ENCODE measurements at places on chromosomes 5 and 9.
A peak's percentile ranks its signal among the peaks of the same experiment; 100 is the strongest.

DNA sequence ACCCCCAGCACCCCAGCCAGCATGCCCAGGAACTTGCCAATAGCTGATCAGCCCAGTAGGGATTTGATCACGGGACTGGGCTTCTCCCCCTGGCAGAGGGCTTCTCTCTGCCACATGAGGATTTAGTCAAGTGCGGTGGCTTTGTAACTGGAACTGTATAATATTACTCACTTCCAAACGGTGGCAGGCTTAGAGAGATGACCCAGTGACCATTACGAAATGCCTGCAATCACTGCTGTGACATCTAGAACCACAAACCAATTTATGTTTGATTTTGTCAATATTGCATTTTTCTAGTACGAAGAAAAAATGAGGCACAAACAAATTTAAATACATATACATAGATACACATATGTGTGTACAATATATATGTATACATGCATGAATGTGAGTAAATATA lies 192.1 kb downstream of the ERCC6L2 start:
- DNase-seq, result no peak

DNA sequence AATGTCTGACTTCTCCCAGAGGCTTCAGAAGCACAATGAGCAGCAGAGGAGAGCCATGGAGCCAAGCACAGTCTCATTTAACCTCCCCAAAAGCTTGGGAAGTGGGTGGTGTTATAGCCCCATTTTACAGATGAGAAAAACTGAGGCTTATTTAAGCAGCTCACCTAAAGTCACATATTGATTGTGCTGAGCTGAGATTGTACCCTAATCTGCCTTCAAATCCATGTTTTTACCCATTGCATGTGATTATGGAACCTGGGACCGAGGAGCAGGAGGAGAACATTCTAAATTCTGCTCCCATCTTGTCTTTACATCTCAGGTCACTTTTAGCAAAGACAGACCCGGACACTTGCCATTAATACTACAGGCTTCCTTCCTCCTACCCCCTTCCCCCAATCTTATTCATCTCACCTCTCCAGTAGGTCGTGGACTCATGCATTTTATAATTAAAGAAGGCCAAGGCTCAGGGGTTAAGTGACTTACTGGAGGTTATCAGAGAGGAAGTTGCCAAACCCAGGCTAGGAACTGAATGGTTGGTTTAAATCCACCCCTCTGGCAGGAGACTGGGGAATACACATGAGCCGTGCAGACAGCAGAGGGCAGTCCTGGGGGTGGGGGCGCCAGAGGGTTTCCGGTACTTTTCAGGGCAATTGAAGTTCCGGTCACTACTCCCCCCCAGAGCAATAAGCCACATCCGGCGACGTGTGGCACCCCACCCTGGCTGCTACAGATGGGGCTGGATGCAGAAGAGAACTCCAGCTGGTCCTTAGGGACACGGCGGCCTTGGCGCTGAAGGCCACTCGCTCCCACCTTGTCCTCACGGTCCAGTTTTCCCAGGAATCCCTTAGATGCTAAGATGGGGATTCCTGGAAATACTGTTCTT lies 51.0 kb upstream of the IL17B start:
- no peak for DNase-seq

- no peak for DNase-seq
Measured at GRCh38 chr9:81964218-81965171, 21.2 kb downstream of the SPATA31D3 start.

GRCh38 chr9:134967547-134967930 lies 49.8 kb upstream of the FCN1 start:
- DNase-seq, result peak; percentile 31

- no peak for DNase-seq
Measured at GRCh38 chr9:95880021-95880690, 4.7 kb downstream of the ERCC6L2 start.

DNA sequence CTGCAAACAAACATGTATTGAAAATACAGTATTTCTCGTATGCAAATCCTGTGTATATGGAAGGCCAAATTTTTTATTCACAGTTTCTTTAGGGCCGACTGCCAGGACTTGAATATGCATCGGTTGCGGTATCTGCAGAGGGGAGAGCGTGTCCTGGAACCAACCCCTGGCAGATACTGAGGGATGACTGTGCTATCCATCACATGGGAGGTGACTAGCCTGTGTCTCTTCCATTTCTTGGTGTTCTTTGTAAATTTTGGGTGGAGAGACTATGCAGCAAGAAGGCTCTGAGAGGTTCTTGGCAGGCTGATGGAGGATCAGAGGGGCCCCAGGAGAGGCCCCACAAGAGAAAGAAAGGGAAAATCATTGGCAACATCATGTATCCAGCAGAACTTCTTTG lies 384.3 kb downstream of the YTHDC2 start:
- DNase-seq, result peak; percentile 56

GRCh38 chr5:9930156-9930555 lies 300.0 kb upstream of the TAS2R1 start:
- DNase-seq, result no peak

DNA sequence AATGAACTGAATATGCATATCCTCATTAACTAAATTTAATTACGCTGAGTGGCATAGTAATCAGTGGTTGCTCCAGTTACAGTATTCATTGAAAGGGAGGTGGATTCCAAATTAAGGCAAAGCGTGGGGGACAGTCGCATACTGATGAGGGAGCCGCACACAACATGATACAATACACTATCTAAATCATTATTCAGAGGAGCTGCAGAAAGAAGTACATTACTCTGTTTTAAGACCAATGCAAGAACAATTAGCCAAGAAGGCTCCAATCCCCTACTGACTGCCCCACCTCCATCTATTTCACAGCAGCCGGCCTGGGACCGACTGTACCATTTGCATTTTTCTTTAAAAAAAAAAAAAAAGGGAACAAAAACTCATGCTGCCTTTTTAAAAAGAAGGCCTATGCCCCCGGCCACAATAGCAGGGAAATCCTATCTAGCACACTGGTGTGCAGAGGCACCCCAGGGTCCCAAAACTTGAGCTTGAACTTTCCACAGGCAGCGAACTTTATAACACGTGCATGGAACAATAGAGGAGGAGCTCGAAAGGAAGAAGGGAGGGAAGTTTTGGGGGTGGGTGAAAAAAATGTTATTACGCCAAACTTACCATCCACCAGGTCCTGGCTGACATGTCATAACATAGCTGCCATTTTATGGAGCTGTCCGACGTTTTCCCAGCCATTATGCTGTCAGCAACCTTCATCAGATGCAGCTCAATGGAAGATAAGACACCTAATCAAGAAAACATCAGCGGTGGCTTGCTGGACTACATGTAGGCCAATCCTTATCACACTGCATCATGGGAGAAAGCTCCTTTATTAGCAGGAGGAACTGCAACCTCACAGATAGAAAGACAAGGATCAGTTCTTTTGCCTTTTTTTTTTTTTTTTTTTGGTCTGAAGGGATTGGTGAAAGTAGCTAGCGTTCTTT lies 161.6 kb downstream of the ZDHHC21 start:
- no peak for DNase-seq

DNA sequence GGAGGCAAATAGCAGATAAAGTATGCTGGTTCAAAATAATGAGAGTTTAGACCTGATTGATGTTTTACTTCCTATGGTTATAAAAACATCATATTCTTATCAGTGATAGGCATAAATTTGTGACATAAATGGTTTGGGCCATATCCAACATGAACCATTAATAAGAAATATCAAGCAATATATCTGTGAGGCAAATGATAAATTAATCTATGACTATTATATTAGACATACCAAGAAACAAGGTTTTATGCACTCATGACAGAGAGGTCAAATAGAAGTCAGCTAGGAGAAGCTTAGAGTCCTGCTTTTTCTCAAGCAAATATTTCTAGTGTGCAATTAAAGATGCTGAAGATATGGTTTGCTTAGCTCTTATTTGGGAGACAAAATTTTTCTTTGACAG lies 10.4 kb downstream of the SMIM3 start:
- no peak for DNase-seq

GRCh38 chr9:21668516-21668915 lies 133.9 kb upstream of the MTAP start:
- DNase-seq, result peak; percentile 42

- DNase-seq, result no peak
Measured at GRCh38 chr5:159727167-159727566, 189.1 kb upstream of the ADRA1B start.

GRCh38 chr9:98992885-98993569 lies 49.3 kb downstream of the COL15A1 start:
- no peak for DNase-seq

DNA sequence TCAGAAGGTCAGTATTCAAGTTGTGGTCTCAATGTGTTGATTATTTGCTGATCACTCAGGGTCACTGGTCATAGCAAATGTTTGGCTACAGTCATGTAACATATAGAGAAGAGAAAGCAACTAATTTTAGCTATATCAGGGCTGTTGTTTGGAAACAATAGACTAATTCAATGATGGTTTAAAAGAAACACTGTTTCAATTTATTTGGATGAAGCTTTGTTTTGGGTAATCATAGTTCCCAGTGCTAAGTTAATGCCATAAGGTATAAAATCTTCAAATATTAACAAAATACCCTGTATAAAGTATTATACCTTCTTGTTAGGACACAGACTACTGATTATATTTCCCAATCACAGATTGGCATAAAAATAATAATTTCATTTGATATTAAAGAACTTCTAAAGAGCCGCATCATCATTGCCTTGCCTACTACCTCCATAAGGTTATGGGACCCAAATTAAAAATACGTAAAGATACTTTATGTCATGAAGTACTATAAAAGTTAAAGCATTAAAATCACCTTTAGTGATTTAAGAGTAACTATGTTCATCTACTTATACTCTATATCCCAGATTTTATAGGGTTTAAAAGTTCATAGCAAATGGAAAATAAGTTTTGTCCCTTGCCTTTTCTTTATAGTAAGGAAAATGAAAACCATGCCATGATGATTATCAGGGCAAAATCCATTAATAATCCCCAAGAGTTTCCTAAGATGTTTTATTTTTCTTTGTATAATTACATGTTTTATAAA lies 6.0 kb downstream of the NR3C1 start:
- DNase-seq, result no peak
